Tongue (tissue), 3 donors: ENCODE measurements at places on chromosomes 7 and 10.
A peak's percentile ranks its signal among the peaks of the same experiment; 100 is the strongest.

- DNase-seq: no peak
Measured at GRCh38 chr10:20257422-20257821, 441.2 kb downstream of the PLXDC2 start.

DNA sequence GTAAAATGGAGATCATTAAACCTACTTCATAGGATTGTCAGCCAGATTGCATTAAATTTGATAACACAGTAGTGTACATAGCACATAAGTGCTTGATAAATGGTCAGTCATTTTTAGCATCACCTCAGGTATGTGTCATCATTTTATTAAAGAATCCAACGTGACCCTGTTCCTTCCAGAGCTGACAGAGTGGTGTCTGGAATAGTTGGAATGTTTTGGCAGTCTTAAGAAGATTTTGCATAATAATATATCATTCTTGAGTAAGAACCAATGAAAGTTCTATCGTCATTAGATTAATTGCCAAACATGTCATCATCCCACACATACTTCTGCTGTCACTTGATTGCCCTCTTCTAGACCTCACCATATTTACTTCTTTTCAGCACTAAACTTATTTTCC, 451.4 kb upstream of the POM121L12 start:
- DNase-seq: no peak

DNA sequence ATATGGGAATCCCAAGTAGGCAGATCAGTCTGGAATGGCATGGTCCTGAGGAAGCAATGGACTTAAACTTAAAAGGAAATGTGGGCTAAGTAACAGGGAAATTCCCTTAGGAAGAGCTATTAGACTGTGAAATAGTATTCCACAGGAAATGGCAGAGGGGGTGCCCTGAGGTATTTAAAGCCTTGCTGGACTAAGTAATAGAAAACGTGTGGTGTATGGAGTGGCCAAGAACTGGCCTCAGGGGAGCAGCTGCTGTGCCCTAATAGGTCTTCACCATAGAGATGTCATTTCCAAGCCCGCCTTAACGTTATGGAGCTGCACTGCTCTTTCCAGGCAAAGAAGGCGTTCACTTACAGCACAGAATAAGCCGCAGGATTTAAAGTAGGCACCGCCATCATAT, 365.2 kb upstream of the ZMIZ1 start:
- peak; percentile 38 for DNase-seq

- no peak for DNase-seq
Measured at GRCh38 chr7:155789001-155789725, 23.1 kb downstream of the SHH start.

- DNase-seq: no peak
Measured at GRCh38 chr7:40186586-40186985, 51.8 kb downstream of the SUGCT start.

GRCh38 chr7:107387128-107387527, 82.7 kb upstream of the GPR22 start:
- DNase-seq: peak; percentile 18

DNA sequence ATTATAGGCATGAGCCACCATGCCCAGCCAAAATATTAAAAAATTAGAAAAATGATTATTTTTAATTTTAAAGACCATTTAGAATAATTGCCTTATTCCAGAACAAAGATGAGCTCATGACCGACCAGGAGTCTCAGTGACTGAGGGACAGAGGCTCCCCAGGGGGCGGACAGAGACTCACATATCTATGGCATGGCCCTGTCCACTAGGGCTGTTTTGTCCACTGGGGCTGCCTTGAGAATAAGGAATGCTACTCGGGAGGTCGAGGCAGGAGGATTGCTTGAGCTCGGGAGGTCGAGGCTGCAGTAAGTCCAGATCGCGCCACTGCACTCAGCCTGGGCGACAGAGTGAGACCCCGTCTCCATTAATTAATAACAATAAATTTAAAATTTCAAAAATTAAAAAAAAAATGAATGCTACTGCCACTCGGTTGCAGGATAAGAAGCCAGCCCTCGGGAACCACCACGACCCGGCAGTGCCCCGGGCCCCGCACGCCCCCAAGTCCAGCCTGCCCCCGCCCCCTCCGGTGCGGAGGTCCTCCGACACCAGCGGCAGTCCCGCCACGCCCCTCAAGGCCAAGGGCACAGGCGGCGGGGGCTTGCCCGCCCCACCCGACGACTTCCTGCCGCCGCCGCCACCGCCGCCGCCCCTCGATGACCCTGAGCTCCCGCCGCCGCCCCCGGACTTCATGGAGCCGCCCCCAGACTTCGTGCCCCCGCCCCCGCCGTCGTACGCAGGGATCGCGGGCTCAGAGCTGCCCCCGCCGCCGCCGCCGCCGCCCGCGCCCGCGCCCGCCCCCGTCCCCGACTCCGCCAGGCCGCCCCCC, 128.6 kb downstream of the APBB1IP start:
- peak; percentile 29 for DNase-seq

DNA sequence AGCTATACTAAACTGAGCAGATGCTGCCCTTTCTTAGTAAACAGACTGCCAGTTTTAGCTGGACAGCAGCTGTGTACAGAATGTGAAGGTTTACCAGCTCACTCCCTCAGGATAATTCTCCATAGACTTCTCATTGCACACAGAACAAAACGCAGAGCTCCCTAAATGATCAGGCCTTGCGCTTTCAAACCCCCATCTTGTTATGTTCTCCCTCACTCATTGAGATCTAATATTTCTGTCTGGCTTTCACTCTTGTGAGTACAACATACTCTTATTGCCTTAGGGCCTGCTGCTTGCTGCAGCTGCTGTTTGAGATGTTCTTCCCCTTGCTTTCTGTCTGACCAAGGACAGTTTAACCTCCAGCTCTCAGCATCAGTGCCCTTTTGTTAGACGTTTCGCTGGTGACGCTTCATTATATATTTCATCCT, 17.3 kb downstream of the VWDE start:
- DNase-seq: peak; percentile 65

- no peak for DNase-seq
Measured at GRCh38 chr10:82267014-82267413, 392.0 kb downstream of the NRG3 start.

- DNase-seq: peak; percentile 91
Measured at GRCh38 chr7:33932832-33933468, 27.6 kb downstream of the BMPER start.

- DNase-seq: no peak
Measured at GRCh38 chr10:12880423-12880822, 121.1 kb downstream of the CCDC3 start.

DNA sequence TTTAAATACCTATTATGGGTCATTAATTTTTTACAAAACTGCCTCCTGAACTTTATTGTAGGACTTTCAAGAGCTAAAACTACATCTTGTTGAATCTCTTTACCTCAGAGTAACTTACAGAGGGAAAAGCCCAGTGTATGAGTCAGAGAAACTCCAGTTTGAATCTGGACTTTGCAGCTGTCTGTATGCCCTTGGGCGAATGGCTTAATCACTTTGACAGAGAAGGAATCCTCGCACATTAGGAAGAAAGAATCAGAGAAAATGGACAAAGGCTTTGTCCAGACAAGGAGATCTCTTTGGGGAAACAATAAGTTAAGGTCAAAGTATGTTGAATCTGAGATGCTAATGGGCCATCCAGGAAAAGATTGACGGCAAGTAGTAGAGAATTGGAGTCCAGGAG, 484.2 kb upstream of the CELF2 start:
- peak; percentile 49 for DNase-seq

DNA sequence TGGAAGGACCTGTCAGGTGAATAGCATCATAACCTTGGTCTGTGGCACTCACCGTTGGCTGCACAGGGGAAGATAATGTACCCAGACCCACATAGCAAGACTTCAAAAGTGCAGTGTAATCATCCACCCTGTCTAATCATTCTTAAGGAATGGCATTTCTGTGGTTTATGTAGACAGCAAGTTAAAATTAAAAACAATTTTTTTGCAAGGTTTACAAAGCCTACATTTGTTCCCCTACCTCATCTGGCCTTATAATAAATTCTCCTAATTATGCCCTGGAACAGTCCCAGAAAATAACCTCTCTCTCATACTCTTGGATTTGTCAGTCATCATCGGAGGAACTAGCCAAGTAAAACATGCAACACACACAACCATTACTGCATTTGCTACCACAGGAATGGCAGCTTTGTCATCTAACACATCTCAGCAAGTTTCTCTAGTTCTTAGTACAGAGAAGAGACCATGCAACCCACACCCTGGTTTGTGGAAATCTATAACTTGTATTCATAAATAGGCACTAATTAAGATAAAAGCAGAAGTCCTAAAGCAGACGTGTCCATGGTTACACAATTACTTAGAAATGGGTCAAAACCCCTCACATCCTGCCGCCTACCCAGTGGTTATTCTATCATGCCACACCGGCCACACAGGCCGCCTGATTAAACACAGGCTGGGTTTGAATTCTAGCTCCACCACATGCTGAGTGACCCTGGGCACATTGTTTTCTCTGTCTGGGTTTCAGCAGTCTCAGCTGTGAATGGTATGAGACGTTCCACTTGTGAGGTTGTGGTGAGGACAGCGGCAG, 19.1 kb downstream of the ABLIM1 start:
- DNase-seq: peak; percentile 41

- no peak for DNase-seq
Measured at GRCh38 chr10:57830877-57831560, 436.7 kb downstream of the IPMK start.

DNA sequence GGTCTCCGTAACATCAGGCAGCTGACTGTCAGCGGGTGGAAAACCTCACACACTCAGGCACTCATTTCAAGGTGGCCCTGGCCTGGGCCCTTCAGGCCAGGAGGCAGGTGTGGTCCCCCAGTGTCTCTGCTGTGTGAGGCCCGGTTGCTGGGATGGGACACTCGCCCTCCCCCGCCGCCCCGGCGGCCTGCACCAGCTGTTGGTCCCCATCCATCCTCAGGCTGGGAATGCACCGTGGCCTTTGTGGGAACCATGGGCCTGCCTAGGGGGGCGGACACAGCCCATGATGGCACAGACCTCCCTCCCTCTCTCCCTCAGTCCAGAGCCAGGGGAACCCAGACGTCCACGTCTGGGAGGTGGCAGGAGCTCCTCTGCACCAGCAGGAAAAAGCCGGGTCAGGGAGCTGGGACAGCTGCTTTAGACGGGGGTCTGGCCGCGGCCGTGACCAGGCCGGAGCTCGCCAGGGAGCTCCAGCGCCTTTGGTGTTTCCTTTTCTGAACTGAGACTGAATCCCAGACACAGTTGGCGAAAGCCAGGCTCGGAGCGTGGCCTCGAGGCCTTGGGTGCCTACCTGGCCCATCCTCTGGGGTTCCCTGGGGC, 15.7 kb downstream of the ADGRA1 start:
- DNase-seq: peak; percentile 82

DNA sequence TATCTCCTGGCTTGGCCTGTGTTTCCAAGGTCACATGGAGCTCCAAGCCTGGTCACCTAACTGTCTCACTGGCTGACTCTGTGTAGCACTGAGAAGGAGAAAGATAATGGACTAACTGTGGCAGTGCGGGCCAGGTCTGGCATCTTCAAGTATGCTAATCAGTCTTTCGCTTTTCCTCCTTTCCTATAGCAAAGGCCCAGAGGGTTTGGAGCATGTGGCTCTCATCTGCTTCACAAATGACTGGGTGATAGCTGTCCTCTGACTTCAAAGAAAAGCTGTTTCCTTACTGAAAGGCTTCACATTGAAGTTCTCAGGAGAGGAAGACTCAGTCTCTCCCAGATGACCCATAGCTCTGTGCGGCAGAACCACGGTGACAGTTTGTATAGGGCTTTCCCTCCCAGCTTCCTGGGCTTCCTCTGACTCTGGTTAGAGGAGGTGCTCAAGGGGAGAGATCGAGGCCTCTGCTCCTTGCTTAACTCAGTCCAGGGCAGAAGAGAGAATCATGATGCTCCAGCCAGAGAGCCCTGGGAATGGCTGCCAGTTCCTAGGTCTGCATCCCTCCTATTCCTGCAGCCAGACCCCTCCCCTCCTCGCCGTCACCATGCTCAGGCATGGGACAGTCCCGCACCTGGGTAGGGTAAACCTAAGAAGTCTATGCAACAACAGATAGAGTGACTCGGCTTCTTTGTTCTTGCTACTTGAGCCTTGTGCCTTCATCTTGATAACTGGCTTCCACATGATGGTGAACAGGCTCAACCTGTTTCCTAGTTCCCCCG, 72.3 kb downstream of the CCDC71L start:
- no peak for DNase-seq

DNA sequence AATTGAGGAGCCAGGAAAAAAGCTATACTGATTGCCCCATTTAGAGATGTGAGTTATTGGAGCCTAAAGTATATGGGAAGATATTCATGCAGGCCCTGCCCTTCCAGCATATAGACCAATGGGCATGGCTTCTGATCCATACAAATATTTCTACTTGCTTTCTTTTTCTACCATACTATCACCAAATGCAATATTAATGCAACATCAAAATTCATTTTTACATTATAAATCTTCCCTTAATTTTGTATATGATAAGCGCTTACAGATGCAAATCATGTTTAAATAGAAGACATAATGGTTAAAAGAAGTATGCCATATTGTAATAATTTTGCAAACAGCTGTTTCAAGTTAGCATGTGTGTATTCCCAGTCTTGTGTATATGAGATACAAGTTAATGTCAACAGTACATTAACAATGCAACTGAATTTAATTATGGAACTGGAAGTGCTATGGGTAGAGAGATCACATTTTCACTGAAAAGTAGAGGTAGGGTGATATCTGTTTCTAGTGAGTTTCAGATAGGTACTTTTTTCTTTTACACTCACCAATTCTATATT, 24.6 kb upstream of the WNT16 start:
- peak; percentile 32 for DNase-seq

GRCh38 chr10:117138838-117139580, 939 bp upstream of the VAX1 start:
- DNase-seq: no peak

GRCh38 chr10:33358016-33358415, 23.5 kb upstream of the NRP1 start:
- no peak for DNase-seq

- no peak for DNase-seq
Measured at GRCh38 chr7:151298765-151299164, 42.8 kb upstream of the NUB1 start.

- DNase-seq: peak; percentile 49
Measured at GRCh38 chr7:6256677-6257535, 15.5 kb downstream of the CYTH3 start.

DNA sequence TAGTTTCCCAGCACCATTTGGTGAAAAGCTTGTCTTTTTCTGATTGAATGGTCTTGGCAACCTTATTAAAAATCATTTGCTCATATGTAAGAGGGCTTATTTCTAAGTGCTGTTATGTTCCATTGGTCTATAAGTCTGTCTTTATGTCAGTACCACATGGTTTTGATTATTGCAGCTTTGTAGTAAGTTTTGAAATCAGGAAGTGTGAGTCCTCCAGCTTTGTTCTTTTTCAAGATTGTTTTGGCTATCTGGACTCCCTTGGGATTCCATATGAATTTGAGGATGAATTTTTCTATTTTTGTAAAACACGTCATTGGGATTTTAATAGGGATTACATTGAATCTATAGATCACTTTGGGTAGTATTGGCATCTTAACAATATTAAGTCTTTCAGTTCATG, 5.4 kb downstream of the KIF11 start:
- DNase-seq: no peak

- peak; percentile 34 for DNase-seq
Measured at GRCh38 chr7:132381742-132382472, 194.4 kb downstream of the PLXNA4 start.

- DNase-seq: no peak
Measured at GRCh38 chr10:130816116-130816901, 495.2 kb downstream of the TCERG1L start.

GRCh38 chr7:158140538-158141220, 446.9 kb downstream of the PTPRN2 start:
- DNase-seq: no peak
